Naive thymus-derived CD4-positive, alpha-beta T cell (primary cell): ENCODE measurements at places on chromosomes 1 and 21. TPM values are rescaled to one million over a fixed set of nuclear protein-coding genes. Genes with fewer than 3 reads are reported as not detected.

DNA sequence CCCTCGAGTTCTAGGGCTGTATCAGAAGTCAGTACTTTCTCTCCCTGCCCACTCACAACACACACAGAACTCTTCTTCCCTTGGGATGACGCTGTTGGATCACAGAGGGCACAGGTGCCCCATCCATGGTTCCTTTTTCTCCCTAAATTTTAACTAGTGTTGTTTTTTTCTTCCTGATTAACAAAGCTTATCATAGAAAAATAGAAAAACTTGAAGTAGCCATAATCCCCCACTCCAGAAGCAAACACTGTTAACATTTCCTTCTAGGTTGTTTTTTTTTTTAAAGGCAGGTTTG is 27.5 kb downstream of the NAV1 start:
- no peaks in the 10 kb centered on the region for H3K36me3 ChIP-seq
- H3K27ac ChIP-seq: no peak overlapping the region
- no peak for DNase-seq

GRCh38 chr1:21567241-21568005 is 58.2 kb downstream of the ALPL start:
- H3K36me3 ChIP-seq: no peaks in the 10 kb centered on the region
- H3K4me3 ChIP-seq: no peak overlapping the region
- H3K27ac ChIP-seq: no peak overlapping the region
- H3K27me3 ChIP-seq: no peaks in the 10 kb centered on the region
- no peaks in the 10 kb centered on the region for H3K4me1 ChIP-seq

EFNA3 gene
- polyA plus RNA-seq: 0.51 TPM

DNA sequence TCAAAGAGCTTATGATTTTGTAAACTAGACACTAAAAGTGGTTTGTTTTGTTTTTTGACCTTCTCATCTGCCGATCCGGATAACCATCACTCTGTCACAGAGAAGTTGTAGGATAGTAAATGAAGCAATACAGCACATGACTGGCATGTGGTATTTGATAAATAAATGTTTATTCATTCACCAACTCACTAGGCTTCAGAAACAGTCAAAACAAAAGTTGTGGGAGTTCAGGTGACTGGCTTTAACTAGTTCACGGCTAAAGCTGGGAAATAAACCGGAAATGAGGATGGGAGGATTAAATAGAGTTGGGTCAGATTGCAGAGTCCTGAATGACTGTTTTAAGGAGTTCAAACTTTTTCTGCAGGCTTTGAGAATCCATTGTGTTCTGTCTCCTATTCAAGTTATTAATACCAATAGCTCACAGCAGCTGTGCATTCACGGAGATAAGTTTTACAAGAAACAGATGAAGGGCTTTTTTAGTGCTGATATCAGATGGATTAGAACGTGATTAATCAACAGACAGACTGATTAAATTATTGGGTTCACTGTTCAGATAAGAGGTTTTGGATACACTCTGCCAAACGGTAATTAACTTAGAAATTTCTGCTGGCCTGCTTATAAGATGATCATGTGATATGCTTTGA is 463.3 kb downstream of the DPYD start:
- H3K36me3 ChIP-seq: no peaks in the 10 kb centered on the region
- H3K27ac ChIP-seq: no peak overlapping the region
- no peak for DNase-seq
- H3K4me1 ChIP-seq: no peaks in the 10 kb centered on the region
- H3K27me3 ChIP-seq: no peaks in the 10 kb centered on the region
- H3K4me3 ChIP-seq: no peak overlapping the region

DNA sequence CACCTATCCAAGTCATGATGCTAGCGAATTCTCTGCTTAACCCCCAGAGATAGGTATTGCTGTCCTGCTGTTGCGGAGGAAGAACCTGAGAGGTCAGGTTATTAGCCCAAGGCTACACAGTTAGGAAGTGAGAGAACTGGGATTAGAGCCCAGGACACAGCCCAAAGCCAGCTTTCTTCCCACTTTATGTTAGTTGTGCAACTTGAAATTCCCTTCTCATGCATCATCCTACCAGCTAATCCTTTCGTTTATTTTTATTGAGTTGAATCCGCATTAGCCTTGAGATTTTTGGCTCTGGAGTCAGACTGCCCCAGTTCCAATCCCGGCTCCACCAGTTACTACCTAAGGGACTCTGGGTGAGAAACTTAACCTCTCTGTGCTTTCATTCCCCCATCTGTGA is 65.4 kb downstream of the PLEKHA6 start:
- no peak overlapping the region for H3K4me3 ChIP-seq
- no peak overlapping the region for H3K27ac ChIP-seq
- no peak for DNase-seq
- no peaks in the 10 kb centered on the region for H3K27me3 ChIP-seq
- H3K36me3 ChIP-seq: no peaks in the 10 kb centered on the region

NBPF6 gene
- polyA plus RNA-seq: not detected

DNA sequence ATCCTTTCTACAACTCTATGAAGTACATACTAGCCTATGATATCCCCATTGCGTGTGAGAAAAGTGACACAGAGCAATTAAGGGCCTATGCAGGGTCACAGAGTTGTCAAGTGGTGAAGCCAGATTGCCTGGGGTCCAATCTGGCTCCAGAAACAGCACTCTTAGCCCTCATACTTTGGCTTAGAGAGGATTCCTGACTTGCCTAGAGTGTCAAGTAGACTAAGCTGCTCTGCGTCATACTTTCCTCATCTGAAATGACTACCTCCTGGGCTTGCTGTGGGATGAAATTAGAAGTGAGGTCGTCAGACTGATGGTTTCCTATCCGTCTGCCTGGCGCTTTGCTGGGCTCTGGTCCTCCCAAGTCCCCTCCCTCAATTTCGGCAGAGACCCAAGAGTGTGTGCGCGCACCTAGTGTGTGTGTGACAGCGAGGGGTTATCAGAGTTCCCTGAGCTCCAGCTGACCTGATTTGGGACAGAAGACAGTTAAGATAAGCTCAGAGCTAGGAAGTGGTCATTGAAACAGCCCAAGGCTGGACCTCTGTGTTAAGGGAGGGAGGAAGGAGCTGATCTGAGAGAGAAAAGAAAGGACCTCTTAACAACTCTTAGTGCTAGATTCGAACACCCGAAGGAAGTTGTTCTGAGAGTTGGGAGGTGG is 5.4 kb upstream of the NUAK2 start:
- no peaks in the 10 kb centered on the region for H3K27me3 ChIP-seq
- no peak overlapping the region for H3K4me3 ChIP-seq
- no peaks in the 10 kb centered on the region for H3K36me3 ChIP-seq

GRCh38 chr21:33070998-33071769 is 1.2 kb downstream of the OLIG1 start:
- peak; percentile 19 for DNase-seq
- peaks cover 8% of the 10 kb centered on the region for H3K27me3 ChIP-seq
- peak overlapping the region; percentile 12 for H3K4me3 ChIP-seq
- H3K36me3 ChIP-seq: no peaks in the 10 kb centered on the region
- H3K4me1 ChIP-seq: no peaks in the 10 kb centered on the region
- H3K27ac ChIP-seq: no peak overlapping the region

DNA sequence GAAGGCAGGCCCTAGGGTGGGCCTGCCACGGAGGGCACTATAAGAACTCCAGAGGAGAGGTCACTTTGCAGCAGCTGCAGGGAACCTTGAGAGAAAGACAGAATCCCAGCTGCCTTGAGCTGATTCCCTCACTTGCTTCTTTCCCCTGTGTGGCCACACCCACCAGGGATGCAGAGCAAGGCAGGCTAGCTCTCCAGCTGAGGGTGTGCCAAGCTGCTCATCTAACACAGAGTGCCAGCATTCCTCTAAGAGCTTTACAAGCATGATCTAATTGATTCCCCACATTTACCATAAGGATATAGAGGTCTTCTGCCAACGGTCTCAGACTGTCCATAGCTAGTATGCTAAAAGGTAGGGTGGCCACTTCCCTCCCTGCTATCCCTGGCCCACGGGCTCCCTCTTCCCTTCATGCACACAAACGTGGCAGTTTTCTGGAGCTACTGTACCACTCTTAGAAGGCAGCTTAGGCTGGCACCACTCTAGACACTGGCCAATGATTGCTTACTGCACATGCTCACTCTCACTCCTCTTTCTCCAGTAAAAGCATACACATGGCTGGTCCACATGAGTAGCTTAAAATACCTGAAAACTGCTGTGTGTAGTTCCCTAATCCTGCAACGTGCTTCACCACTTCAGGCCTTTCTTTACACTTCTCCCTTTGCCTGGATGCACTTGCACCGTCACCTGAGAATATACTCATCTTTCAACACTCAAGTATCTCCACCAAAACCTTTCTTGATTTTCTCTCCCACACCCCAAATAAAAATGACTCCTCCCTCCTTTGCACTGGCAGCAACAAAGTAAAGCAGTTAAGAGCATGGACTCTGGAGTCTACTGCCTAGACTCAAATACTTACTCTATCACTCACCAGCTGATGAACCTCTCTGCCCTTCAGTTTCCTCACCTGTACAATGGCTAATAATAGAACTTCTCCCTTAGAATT is 57.7 kb downstream of the DMAP1 start:
- no peak overlapping the region for H3K27ac ChIP-seq
- no peak for DNase-seq
- H3K4me3 ChIP-seq: no peak overlapping the region

GRCh38 chr1:188429386-188429785 is 1600.6 kb downstream of the PLA2G4A start:
- no peak overlapping the region for H3K4me3 ChIP-seq
- no peaks in the 10 kb centered on the region for H3K36me3 ChIP-seq
- no peak for DNase-seq

KRTAP20-4 gene
- polyA plus RNA-seq: not detected

DNA sequence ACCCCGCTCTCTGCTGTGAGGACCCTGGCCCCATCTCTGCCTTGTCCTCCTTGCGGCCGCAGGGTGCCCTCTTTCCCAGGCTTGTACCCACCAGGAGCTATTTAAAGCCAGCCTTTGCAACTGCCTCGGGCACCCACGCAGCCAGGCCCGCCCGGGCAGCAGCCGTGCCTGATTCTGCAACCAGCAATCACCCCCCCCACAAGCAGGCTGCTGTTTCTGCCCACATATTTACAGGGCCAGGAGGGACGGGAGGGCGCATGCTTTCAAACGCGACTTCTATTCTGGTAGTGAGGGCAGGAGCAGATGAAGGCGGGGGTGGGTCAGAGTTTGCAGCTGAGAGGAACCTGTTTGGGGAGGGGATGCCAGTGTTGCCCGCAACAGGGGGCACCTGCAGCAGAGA is 13.6 kb downstream of the GABRD start:
- no peaks in the 10 kb centered on the region for H3K36me3 ChIP-seq
- no peaks in the 10 kb centered on the region for H3K4me1 ChIP-seq
- no peak for DNase-seq
- H3K4me3 ChIP-seq: no peak overlapping the region
- no peak overlapping the region for H3K27ac ChIP-seq
- H3K27me3 ChIP-seq: no peaks in the 10 kb centered on the region

S100A8 gene
- polyA plus RNA-seq: 10.8 TPM

C1orf232 gene
- polyA plus RNA-seq: not detected

DNA sequence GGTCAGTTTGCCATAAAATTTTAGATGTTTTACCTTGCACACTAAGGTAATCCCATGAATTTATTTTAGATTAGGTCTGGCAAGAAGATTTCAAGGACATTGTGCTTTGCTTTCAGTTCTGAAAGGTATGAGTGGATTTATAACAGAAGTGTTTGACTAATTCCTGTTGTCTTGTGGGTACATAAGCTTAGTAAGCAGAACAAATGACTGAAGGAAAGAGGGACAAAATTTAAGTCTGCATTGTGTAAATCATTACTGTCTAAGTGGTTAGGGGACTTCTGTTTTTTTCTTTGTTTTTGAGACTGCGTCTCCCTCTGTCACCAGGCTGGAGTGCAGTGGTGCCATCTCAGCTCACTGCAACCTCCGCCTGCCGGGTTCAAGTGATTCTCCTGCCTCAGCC is 60.1 kb downstream of the PKN2 start:
- H3K36me3 ChIP-seq: no peaks in the 10 kb centered on the region
- DNase-seq: no peak
- no peak overlapping the region for H3K4me3 ChIP-seq
- no peak overlapping the region for H3K27ac ChIP-seq

- peak overlapping the region; percentile 79 for H3K27ac ChIP-seq
- DNase-seq: peak; percentile 62
- no peaks in the 10 kb centered on the region for H3K27me3 ChIP-seq
- peaks cover 40% of the 10 kb centered on the region for H3K4me1 ChIP-seq
- no peaks in the 10 kb centered on the region for H3K36me3 ChIP-seq
- H3K4me3 ChIP-seq: peak overlapping the region; percentile 86
Observed at GRCh38 chr21:44930543-44930981, 9.3 kb upstream of the SLX9 start.
